ENCODE measurements at places on chromosomes 3 and 15.
A peak's percentile ranks its signal among the peaks of the same experiment; 100 is the strongest.

DNA sequence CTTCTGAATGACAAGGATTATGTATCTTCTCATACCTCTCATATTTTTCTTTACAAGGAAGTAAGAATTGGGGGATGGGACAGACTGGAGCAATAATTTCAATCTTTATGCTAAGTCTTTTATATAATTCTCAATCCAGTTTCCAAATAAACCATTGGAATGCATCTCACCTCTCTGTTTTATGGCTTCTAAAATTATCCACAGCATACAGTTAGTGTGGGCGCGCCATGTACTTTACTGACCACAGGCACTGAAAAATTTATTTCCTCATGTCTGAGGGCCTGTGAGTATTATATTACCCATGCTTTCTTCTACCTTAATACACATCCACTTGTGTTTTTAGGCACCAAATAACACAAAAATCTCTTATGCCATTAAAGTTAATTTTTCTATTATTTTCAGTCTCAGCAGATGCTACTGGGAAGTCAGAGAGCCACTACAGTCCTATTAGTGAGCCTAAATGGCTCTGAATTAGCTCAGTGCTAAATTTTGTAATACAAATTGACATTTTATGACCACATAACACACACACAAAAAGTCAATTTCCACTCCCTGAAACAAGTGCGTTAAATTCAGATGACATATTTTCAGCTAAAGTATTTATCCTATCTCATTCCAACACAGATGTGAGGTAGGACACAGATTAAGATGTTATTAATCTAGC lies 39.3 kb downstream of the SLITRK3 start:
- no peak for DNase-seq

- DNase-seq: no peak
Observed at GRCh38 chr3:53044371-53044710, 1.5 kb downstream of the SFMBT1 start.

DNA sequence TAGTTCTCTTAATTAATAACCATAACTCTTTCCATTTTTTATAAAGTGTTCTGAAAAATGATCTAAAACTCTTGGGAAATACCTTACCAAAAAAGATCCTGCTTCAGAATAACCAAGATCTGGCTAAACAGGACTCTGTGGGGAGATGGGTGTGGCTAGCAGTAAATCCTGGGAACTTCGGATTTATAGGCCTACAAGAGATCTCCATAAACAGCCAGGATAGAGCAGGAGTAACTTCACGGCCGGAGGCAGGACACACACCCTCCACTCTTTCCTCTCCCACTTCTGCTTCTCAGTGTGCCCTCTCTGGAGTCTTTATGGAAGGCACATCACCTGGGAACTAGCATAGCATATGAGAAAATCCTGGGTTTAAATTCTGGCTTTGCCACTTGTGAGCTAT lies 309.4 kb upstream of the SOX2 start:
- no peak for DNase-seq

GRCh38 chr3:33831053-33831452 lies 32.6 kb downstream of the PDCD6IP start:
- no peak for DNase-seq

GRCh38 chr15:32718227-32718820 lies 520 bp downstream of the GREM1 start:
- no peak for DNase-seq

- DNase-seq: no peak
Observed at GRCh38 chr3:149085828-149086231, 503 bp downstream of the HLTF start.

- no peak for DNase-seq
Observed at GRCh38 chr15:95475067-95475466, 855.4 kb upstream of the NR2F2 start.

DNA sequence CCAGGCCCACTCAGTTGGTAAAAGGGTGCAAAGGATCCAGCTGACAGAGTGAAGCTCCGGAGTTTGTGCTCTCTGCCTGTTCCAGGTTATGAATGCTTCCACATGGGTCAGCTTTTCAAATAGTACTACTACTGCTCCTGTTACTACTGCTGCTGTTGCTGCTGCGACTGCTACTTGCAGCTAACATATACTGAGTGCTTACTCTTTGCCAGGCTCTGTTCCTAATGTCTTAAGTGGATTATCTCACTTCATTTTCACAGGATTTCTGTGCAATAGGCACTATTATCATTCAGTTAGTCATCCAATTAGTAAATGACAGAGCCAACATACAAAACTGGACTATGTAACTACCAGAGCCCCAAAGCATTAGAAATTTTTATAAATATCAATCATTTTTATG lies 106.5 kb downstream of the IQCH start:
- DNase-seq: no peak

- DNase-seq: no peak
Observed at GRCh38 chr15:81281766-81282605, 42.0 kb downstream of the STARD5 start.

GRCh38 chr3:71517271-71517791 lies 66.2 kb downstream of the FOXP1 start:
- no peak for DNase-seq

DNA sequence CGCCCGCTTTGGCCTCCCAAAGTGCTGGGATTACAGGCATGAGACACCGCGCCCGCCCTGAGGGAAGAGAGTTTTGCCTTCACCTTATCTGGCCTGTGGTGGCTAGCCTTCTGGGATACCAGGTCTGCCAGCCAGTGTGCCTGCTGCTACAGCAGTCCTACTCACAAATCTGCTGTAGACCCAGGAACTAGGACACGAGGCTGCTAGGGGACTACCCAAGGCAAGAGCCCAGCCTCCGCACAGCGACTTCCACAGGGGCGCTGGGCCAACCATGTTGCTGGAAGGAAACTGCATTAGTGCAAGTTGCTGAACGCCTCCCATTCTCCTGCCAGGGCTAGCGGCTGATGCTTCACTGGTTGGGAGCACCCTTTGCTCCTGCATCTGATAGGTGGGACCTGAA lies 53.7 kb downstream of the DHX30 start:
- DNase-seq: no peak

- peak; percentile 78 for DNase-seq
Observed at GRCh38 chr3:196711838-196712513, at the start of the genes CEP19 and PIGX. Gene CEP19, minus strand, starts transcription at chr3:196712250. Its CDS starts 3,593 bp downstream, at chr3:196708657. Gene PIGX, plus strand, starts transcription at chr3:196712377.

DNA sequence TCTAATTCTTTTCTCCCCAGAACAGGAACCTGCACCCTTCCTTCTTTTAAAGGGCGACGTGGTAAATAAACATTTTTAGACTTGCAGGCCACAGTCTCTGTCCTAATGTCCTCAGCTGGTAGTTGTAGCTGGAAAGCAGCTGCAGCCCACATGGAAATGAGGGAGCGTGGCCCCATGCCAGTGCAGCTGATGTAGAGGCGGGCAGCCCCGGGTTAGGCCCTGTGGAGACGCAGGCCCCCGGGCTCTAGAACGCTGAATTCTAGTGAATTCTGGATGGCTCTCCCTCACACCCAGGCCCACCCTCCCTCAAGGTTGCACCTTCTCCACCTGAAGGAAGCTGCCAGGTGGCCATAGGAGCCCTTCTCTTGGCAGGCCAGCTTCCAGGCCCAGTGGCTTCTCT lies 52.3 kb downstream of the PGPEP1L start:
- no peak for DNase-seq

GRCh38 chr15:75058127-75058905 lies 34.9 kb downstream of the PPCDC start:
- DNase-seq: no peak

GRCh38 chr15:31503256-31503655 lies 176.6 kb downstream of the KLF13 start:
- DNase-seq: no peak

DNA sequence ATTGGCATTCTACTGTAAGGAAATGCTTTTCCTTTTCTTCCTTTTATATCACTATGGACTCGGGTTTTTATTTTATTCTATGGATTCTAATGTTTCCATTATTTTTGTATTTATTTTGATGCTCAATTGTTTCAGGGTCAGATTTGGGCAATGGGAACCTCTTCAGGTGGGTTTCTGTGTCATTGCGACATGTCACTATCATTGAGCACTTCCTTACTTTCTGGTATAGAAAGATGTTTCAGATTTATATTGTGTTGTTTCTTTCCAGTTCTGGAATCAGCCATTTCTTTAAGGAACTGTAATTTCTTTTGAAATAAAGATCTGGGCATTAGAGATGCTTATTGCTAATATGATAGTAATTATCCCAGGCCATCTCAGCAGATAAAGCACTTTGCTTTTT lies 21.8 kb downstream of the GALK2 start:
- no peak for DNase-seq

DNA sequence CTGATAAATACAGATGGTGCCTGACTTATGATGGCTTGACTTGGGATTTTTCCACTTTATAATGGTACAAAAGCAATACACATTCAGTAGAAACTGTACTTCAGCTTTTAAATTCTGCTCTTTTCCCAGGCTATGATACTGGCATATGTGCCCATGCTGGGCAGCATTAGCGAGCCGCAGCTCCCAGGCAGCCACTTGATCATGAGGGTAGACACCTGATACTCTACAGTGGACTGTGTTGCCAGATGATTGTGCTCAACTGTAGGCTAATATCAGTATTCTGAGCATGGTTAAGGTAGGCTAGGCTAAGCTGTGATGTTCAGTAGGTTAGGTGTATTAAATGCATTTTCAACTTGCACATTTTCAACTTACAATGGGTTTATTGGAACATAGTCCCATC lies 17.7 kb upstream of the FEM1B start:
- no peak for DNase-seq

DNA sequence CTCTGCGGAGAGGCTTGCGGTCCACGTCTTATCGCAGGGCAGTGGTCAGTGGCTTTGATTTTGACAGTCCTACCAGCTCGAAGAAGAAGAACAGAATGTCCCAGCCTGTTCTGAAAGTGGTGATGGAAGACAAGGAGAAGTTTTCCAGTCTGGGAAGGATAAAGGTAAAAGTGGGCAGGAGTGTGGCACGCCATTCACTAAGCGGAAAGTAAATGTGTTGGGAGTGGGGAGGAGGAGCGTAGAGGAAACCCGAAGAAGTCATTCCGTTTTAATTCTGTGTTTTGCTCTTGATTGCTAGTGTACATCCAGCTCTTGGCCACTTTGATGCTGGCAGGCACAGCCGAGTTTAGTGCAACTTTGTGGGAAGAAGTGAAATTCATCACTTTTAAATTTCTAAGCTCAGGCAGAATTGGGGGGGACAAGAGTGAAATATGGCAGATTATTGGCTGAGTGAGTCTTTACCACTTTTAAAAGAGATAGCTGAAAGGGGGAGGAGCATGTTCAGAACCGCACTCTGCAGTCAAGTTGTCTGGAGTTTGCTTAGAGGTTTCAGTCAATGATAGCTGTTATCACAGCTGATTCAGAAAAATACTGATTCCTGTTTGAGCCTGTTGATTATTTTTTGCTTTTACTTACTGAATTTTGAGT lies 1.8 kb downstream of the ARHGEF26 start:
- DNase-seq: no peak

- no peak for DNase-seq
Observed at GRCh38 chr15:64813075-64813474, 12.4 kb downstream of the PIF1 start.
